ENCODE measurements at places on chromosomes 1 and 21.

DNA sequence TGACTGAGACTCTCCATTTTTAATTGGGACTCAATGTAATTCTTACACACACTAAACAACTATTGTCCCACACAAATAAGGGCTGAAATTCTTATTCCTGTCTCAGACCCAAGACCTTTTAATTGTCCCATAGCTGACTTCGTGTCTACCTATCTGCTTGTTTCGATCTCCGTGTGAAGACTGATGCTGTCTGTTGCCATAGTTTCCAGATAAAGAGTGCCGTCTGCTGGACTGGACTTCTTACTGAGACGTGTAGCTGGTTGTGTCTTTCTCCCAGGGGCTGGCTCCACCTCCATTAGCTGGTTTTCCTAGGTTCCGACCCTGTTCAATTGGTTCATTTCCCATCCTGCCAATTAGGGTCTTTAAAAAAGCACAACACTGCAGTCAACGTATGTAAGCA, 235.3 kb upstream of the PLXNA2 start:
- DNase-seq: no peak

GRCh38 chr1:17944646-17945045, 163.0 kb upstream of the IGSF21 start:
- DNase-seq: no peak

GRCh38 chr1:172781513-172782140, 122.7 kb downstream of the FASLG start:
- no peak for DNase-seq

DNA sequence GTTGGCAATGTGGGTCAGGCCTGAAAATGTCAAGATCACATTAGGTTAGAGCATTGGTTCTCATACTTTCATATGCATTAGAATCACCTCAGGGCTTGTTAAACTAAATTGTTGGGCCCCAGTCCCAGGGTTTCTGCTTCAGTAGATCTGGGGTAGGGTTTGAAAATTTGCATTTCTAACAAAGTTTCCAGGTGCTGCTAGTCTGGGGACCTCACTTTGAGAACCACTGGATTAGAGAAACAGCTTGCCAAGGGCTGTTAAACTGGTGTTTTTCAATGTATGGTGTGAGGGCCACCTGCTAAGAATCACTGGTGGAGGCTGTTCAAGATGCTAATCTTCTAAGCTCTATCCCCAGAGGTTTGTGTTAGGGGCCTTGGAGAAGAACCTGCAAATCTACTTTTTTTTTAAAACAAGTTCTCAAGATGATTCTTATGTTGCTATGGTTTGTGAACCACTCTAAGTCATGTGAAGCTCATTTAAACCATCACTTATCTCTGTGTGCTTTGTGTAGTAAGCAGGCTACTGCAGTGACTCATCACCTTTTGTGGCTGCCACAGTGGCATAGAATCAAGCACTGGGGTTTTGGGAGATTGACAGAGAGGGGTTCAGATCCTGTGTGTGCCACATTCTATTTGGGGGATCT, 152.2 kb downstream of the S1PR1 start:
- no peak for DNase-seq

- no peak for DNase-seq
Measured at GRCh38 chr1:160610569-160611242, 31.4 kb upstream of the CD84 start.

DNA sequence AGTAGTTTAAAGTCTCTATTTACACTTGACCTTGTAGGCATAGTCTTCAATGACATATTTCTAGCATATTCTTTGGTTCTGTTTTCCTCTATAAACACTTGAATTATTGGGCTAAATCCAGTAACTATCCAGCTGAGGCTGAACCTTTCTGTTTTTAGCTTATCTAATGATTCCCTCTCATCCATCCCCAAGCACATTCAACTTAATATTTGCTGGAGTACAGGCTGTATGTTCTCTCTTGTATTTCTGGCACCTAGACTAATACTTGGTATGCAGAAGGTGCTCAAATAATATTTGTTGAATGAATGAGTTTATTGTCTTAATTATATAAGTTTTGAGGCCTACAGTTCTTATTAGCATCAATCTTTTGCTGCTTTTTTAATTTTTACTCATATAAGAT, 88.7 kb downstream of the RABGAP1L start:
- DNase-seq: no peak

DNA sequence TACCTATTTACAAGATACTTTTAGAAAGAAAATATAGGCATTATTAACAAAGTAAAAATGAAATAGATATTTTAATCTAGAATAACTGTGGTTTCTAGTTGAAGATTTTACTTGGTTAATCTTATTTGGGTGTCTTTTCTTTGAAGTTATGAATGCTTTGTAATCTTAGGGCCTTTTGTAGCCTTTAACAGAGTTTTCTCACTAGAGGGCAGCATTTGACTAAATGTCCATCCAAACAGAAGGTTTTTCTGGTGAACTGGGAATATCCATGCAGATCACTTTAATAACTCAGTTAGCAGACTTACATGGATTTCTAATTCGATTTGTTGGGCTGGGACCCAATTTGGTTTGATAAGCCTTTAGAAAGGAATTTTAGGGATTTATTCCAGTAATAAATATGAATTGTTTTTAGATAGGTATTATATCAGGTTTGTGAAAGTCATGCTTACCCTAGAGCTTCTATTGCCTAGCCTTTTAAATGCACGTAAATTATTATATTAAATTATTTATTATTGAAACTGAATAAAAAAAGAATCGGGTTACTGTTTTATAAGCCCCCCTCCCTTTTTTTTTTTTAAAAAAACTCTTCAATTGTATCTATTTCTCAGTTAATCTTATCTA, 119.7 kb downstream of the ZNF326 start:
- DNase-seq: no peak

Data from left forelimb (tissue), 1 donor.